WTC11 (cell line): ENCODE measurements at places on chromosomes 12 and 14.

DNA sequence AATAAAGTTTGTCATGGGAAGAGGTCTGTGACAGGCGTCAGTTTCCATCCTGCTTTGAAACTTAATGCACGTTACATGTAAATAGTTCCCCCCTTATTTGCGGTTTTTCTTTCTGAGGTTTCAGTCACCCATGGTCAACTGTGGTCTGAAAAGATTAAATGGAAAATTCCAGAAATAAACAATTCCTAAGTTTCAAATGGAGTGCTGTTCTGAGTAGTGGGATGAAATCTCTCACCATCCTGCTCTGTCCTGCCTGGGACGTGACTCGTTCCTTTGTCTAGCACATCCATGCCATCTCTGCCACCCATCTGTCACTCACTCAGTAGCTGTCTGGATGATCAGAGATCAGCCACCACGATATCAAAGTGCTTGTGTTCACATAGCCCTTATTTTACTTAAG lies 51.3 kb upstream of the DICER1 start:
- peaks cover 17% of the 10 kb centered on the region for H3K36me3 ChIP-seq
- no peak overlapping the region for H3K27ac ChIP-seq
- no peaks in the 10 kb centered on the region for H3K4me1 ChIP-seq
- H3K4me3 ChIP-seq, result no peak overlapping the region

DNA sequence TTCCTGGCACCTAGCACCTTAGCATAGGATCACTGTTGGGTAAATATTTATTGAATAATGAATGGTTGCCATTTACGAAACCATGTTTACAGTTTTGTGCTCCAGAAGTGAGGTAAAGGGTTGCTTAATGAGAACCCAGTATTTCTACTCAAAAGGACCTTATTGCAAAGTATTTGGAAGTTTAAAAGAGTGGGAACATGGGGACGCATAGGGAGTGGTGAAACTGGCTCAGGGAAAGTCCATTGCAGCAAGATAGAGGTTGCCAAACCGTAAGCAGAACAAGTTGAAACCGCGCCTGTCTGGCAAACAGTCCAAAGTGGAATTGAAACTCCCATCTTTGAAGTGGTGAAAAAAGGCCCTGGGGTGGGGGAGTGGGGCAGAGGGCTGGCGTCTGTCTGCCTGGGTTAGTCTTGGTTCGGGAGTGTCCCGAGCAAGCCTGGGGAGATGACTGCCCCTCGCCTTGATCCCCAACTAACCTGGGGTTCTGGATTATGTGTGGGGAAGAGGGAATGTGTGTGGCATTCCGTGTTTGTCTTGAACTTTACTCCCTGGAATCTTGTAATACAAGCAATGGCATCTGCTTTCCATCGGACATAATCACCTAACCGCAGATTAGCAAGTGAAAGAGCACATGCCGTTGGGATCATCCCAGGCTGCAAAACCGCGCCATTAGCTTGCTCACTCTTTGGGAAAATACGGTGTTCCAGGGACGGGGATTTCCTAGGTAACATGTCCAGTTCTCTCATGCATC lies 7.2 kb downstream of the ALDH2 start:
- no peak overlapping the region for H3K4me3 ChIP-seq
- DNase-seq, result no peak

DNA sequence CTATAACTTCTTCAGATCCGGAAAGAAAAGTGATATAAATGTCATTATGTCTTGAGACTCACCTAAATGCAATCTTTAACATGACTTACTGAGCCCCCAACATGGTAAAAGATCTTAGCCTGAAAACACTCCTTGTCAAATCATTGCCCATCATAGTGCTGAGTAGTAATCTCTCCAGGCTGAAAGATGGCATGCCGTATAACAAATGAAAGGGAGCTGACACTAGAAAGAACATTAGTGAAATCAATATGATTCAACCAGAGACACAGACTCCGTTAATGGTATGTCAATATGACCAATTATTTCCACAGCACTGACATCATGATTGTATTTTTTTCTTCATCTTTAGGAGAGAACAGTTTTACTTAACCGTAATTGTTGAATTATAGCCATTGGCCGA lies 54.4 kb downstream of the BICD1 start:
- peaks cover 34% of the 10 kb centered on the region for H3K4me1 ChIP-seq
- no peaks in the 10 kb centered on the region for H3K27me3 ChIP-seq
- no peak for DNase-seq
- no peaks in the 10 kb centered on the region for H3K36me3 ChIP-seq

DNA sequence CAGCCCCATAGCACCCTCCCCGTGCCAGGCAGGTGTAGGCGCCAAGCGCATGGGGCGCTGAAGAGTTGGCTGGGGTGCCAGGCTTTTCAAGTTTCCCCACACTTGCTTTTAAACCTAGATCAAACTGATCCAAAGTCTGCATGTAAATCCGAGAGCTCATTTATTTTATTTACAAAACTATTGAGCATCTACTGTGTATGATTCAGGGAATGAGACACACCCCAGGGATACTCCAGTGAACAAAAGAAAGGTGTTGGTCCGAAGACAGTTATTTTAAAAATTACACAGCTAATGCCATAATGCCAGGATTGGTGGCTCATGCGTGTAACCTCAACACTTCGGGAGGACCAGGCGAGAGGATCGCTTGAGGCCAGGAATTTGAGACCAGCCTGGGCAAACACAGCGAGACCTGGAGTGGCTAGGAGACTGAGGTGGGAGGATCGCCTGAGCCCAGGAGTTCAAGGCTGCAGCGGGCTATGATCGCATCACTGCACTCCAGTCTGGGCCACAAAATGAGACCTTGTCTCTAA lies 780 bp upstream of the SLC41A2 start:
- no peaks in the 10 kb centered on the region for H3K36me3 ChIP-seq
- DNase-seq, result no peak
- peaks cover 24% of the 10 kb centered on the region for H3K4me1 ChIP-seq
- no peak overlapping the region for H3K27ac ChIP-seq
- H3K4me3 ChIP-seq, result peak overlapping the region; percentile 82

GRCh38 chr14:101470266-101470665 lies 91.0 kb upstream of the DIO3 start:
- DNase-seq, result no peak
- no peaks in the 10 kb centered on the region for H3K36me3 ChIP-seq
- H3K4me3 ChIP-seq, result no peak overlapping the region
- no peaks in the 10 kb centered on the region for H3K27me3 ChIP-seq
- H3K27ac ChIP-seq, result no peak overlapping the region

GRCh38 chr14:41873686-41874317 lies 267.1 kb downstream of the LRFN5 start:
- H3K36me3 ChIP-seq, result peaks cover 16% of the 10 kb centered on the region
- H3K27ac ChIP-seq, result no peak overlapping the region
- H3K27me3 ChIP-seq, result no peaks in the 10 kb centered on the region
- no peak for DNase-seq
- H3K4me3 ChIP-seq, result no peak overlapping the region

GRCh38 chr14:33799705-33800570 lies 150.9 kb downstream of the EGLN3 start:
- peak; percentile 13 for DNase-seq
- H3K4me3 ChIP-seq, result no peak overlapping the region
- no peaks in the 10 kb centered on the region for H3K36me3 ChIP-seq
- H3K27ac ChIP-seq, result no peak overlapping the region
- H3K27me3 ChIP-seq, result peaks cover 25% of the 10 kb centered on the region

GRCh38 chr12:82866946-82867345 lies 180.2 kb downstream of the TMTC2 start:
- H3K4me1 ChIP-seq, result peaks cover 39% of the 10 kb centered on the region
- no peak for DNase-seq
- no peak overlapping the region for H3K27ac ChIP-seq
- H3K36me3 ChIP-seq, result peaks cover 3% of the 10 kb centered on the region; the same call in 1 of the 2 replicates
- no peaks in the 10 kb centered on the region for H3K27me3 ChIP-seq

DNA sequence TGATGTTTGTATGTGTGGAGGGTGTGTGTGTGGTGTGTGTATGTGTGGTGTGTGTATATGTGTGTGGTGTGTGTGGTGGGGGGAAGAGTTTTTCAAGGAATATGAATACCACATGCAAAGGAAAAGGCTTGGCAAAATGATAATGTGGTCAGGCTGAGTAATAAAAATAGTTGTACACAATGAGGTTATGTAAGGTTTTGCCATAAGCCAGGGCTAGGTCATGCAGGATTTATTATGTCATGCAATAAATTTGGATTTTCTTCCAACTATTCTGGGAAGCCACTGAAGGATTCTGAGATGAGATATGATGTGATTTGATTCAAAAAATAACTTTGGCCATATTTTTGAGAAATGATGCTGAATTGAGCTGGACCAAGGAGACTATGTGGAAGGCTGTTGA lies 1191.6 kb upstream of the SEL1L start:
- H3K27me3 ChIP-seq, result no peaks in the 10 kb centered on the region
- H3K27ac ChIP-seq, result no peak overlapping the region
- H3K36me3 ChIP-seq, result no peaks in the 10 kb centered on the region
- no peak overlapping the region for H3K4me3 ChIP-seq
- H3K4me1 ChIP-seq, result no peaks in the 10 kb centered on the region

GRCh38 chr14:61475316-61475715 lies 153.9 kb downstream of the PRKCH start:
- H3K36me3 ChIP-seq, result no peaks in the 10 kb centered on the region
- H3K4me1 ChIP-seq, result peaks cover 40% of the 10 kb centered on the region
- no peak overlapping the region for H3K4me3 ChIP-seq

GRCh38 chr12:31801872-31802271 lies 73.1 kb upstream of the AMN1 start:
- H3K27ac ChIP-seq, result no peak overlapping the region
- H3K4me3 ChIP-seq, result no peak overlapping the region
- no peak for DNase-seq
- H3K36me3 ChIP-seq, result no peaks in the 10 kb centered on the region
- peaks cover 5% of the 10 kb centered on the region for H3K27me3 ChIP-seq

GRCh38 chr12:51682981-51683380 lies 91.9 kb downstream of the SCN8A start:
- H3K27me3 ChIP-seq, result no peaks in the 10 kb centered on the region
- H3K27ac ChIP-seq, result no peak overlapping the region
- H3K4me1 ChIP-seq, result peaks cover 26% of the 10 kb centered on the region
- no peaks in the 10 kb centered on the region for H3K36me3 ChIP-seq
- DNase-seq, result no peak

DNA sequence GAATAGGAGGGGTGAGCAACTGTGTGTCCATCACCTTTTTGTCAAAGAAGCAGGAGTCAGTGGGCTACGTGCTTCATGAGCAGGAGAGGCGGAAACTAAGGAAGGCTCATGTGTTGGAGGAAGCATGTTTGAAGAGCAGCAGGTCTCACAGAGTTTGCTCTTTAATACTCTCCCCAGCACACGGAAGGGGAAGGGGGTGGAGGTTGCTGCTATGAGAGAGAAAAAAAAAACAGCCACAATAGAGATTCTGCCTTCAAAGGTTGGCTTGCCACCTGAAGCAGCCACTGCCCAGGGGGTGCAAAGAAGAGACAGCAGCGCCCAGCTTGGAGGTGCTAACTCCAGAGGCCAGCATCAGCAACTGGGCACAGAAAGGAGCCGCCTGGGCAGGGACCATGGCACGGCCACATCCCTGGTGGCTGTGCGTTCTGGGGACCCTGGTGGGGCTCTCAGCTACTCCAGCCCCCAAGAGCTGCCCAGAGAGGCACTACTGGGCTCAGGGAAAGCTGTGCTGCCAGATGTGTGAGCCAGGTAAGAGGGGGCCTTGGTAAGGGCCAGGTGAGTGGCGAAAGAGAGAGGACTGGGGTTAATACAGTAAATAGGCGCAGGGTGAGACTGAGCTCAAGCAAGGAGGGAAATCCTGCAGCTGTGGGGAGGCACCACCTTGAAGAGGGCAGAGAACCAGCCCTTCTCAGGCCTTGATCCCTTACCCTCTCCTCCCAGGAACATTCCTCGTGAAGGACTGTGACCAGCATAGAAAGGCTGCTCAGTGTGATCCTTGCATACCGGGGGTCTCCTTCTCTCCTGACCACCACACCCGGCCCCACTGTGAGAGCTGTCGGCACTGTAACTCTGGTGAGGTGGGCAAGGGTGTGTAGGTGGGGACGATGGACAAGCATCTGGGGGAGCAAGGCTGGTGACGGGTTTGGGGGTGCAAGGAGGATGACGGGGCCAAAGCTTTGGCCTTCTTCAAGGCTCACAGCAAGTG lies at the start of gene CD27:
TSS of gene CD27 (plus strand) at position 252 of the 985 bp plus-strand sequence. CDS start at position 393, 141 bp downstream.
- no peak within 1 kb of the TSS for H3K4me3 ChIP-seq
- peaks cover 11% of the 10 kb centered on the region for H3K4me1 ChIP-seq
- no peaks in the 10 kb centered on the region for H3K27me3 ChIP-seq
- DNase-seq, result peak; percentile 5
